Stimulated activated CD8-positive, alpha-beta memory T cell treated with anti-CD3 and anti-CD28 coated beads, Interleukin-4, amount 100 ng/mL, for 24 hours (primary cell): ENCODE measurements at places on chromosomes 3 and 15.

GRCh38 chr3:107956991-107957900 is 133.6 kb downstream of the CD47 start:
- DNase-seq = no peak

- DNase-seq = no peak
Observed at GRCh38 chr3:48018841-48019240, 2.6 kb upstream of the MAP4 start.

- DNase-seq = no peak
Observed at GRCh38 chr3:4845882-4846281, 133.4 kb upstream of the BHLHE40 start.

GRCh38 chr15:70722266-70723121 is 40.9 kb downstream of the UACA start:
- no peak for DNase-seq

DNA sequence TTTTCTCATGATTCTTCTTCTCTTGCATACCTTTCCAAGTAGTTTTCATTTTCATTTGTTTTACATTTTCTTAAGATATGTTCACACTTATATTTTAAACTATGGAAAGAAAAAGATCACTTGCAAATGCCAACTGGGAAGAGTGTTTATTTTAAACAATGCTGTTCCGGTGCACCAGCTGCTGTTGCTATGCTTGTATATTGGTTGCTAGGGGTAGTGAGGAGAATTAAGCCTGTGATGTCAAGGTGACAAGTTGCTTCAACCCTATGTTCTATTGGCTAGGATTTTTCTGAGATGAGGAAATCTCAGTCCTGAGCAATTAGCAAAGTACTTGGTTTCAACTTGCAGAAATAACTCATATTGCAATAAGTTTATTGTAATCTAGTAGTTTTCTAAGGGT is 500.1 kb downstream of the MFSD1 start:
- no peak for DNase-seq

DNA sequence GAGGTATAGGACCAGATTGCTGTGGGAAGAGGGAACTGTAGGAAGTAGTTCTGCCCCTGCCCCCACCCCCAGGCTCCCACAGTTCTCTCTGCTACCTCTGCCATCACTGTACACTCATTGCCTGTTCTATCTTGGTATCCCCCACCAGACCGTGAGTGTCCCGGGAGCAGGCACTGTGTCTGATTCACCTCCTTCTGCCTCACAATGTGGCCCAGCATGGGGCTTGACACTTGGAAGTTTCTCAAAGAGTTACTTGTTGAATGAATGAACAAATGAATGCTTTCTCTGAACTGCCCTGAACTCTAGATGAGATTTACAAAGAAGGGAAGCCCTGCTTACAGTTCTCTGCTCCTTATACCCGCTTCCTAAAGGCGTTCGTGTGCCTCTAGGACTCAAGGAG is 27.1 kb upstream of the PIK3CB start:
- no peak for DNase-seq

- DNase-seq = no peak
Observed at GRCh38 chr3:29427266-29428103, 146.6 kb downstream of the RBMS3 start.

- no peak for DNase-seq
Observed at GRCh38 chr3:115638241-115638640, 14.9 kb downstream of the GAP43 start.
